Hematopoietic multipotent progenitor cell treated with erythropoietin and hydrocortisone succinate and interleukin-3 and kit ligand, for 8 days (in vitro differentiated cells): ENCODE measurements at places on chromosomes 6 and 20.

DNA sequence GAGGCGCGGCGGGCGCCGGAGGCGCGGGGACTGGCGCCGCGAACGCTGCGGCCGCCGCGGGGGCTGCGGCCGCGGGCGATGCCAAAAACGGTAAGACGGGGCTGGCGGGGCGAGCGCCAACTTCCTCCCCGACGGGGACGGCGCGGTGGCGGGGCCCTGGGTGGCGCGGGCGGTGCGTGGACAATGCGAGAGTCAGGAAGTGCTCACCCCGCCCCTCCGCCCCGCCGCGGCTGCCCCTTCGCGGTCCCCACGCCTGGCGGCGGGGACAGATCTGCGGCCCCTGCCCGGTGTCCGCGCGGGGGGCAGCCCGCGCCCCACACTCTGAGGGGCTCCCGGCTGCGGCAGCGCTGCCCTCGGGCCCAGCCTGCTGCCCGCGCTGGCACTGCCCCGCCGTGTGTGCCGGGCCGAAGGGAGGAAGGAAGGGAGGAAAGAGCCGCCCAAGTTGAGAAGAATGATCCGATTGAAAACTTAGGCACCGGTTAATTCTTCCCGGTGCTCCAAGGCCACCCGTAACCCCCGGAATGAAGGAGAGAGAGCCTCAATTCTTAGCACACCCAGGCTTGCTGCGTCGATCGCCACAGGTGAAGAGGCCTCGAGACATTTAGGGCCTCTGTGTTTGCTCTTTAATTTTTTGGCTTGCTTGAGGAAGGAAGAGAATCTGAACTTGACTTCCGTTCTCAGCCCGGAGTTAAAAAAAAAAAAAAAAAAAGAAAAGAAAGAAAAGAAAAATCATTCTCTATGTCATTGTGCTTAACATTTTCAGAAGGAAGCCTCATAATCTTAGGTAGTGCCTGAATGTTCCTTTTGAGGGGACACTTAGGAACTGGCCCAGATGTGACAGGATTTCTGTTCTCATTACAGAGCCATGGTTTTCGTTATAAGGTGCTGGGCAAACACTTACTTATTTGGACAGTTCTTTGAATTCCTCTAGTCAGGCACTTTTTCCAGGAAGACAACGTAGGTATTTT, 982 bp downstream of the HECA start:
- peak; percentile 31 for DNase-seq

DNA sequence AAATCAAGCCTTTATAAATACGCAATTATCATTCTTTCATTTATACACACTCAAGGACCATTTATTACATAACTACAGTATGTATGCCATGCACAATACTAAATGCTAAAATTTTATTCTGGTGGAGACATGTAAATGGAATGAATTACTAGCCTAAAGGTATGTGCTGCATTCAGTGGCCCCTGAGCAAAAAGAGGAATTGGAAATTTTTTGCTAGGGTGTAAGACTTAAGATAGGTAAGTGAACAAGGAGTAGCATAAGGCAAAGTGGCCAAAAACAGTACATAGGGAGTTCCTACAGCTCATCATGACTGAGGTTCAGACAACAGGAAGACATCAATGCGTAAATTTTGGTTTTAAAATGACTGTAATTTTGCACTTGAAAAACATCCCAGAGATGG, 2.3 kb upstream of the MTFR2 start:
- no peak for DNase-seq

DNA sequence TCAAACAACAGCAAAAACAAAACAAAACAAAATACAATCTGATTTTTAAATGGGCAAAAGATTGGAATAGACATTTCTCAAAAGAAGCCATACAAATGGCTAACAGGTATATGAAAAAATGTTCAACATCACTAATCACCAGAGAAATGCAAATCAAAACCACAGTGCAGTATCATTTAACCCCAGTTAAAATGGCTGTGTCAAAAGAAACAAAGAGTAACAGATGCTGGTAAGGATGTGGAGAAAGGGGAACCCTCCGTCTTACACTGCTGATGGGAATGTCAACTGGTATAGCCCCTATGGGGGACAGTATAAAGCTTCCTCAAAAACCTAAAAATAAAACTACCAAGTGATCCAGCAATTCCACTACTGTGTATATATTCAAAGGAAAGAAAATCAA, 10.9 kb upstream of the NELFCD start:
- no peak for DNase-seq

DNA sequence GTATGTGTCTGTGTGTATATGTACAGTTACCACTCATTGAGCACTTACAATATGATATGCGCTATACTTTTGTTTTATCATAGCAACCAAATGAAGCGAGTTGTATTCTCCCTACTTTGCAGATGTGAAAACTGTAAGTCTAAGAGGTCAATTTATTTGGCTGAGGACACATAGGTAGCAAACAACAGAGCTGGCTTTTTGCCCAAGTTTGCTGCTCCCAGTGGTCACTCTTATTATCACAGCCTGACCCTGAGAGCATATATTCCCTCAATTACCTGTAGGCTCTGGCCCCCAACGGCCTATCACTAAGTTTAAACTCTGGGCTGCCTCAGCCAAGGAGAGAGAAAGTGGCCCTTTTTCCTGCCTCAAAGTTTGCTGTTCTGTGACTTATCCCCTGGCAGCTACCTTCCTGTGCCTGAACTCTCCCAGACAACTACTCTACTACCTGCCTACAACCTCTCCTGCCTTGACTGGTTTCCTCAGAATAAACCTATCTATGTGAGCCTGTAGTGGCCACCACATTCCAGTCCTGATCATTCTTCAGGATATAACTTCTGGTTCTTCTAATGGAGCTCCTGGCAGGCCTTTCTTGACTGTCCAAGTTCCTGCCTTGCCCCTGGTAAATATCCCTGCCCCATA, 221.8 kb downstream of the FRK start:
- peak; percentile 51 for DNase-seq

GRCh38 chr6:104629826-104630225, 229.9 kb downstream of the HACE1 start:
- no peak for DNase-seq

DNA sequence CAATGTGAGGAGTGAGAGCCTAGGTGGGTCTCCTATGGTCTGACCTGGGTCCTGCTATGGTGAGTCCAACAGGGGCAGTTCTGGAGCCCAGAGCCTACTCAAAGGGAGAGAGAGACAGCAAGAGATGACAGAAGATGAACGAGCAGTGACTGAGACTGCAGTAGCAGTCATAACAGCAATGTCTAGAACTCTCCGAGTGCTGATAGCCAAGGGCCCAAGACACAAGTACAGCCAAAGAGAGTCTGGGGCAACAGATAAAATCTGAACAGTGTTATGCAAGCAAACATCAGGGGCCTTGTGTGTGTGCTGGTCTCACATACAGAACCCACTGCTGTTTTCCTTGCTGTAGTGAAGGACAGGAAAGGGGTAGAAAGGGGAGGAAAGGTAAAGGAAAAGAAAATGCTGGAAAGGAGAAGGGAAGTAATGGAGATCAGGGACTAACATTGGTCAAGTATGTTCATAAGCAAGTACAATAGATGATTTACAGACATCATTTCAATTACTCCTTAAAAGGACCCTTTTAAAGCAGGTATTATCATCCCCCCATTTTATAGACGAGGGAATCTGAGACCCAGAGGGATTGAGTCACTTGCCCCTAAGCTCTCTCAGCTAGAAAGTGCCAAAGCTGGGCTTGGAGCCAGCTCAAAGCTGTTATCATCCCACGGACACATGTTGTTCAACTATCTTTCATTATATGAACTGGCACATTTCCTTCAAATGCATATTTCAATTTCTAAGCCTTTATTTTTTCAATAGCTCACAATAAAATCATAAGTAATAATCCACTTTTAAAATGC, 182.3 kb upstream of the RAB32 start:
- DNase-seq: peak; percentile 78
